Activated CD8-positive, alpha-beta memory T cell treated with anti-CD3 and anti-CD28 coated beads for 1 hour (primary cell): ENCODE measurements at places on chromosomes 11 and 22.

DNA sequence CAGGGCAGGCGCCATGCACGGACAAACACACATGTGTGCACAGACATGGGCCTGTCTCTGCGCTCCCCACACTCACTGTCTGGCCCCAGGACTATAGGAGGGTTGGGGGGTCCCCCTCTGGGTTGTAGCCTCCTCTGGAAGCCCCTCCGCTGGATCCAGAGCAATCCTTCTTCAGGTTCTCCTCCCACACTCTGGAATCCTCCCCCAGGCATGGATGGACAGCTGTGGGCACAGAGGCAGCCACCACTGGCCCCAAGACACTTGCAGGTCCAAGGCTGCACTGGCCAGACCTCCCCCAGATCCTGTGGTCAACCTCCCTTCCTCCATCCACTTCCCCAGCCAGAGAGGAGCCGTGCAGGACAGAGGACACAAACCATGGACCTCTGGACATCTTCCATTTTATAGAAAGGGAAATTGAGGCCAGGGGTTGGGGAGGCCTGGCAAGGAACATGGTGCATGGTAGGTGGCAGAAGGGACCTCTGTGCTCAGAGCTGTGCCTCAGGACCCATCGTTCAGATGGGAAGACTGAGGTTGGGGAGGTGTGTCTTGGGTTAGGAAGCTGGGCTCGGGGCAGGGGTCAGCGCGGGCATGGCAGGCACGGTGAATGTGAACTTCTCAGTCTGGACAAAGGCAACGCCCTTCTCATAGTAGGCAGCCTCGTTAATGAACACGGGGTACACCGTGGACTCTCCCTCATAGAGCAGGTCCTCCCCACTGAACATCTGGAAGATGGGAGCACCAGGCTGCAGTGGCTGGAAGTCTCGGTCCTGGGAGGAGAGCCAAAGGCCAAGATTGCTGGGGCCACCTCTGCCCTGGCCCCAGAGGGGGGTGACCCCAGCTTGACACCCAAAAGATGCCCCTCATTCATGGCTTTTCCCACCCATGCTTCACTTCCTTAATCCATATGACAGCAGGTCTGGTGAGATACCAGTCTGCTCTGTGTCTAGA lies 2.9 kb upstream of the TBX10 start:
- DNase-seq: no peak

DNA sequence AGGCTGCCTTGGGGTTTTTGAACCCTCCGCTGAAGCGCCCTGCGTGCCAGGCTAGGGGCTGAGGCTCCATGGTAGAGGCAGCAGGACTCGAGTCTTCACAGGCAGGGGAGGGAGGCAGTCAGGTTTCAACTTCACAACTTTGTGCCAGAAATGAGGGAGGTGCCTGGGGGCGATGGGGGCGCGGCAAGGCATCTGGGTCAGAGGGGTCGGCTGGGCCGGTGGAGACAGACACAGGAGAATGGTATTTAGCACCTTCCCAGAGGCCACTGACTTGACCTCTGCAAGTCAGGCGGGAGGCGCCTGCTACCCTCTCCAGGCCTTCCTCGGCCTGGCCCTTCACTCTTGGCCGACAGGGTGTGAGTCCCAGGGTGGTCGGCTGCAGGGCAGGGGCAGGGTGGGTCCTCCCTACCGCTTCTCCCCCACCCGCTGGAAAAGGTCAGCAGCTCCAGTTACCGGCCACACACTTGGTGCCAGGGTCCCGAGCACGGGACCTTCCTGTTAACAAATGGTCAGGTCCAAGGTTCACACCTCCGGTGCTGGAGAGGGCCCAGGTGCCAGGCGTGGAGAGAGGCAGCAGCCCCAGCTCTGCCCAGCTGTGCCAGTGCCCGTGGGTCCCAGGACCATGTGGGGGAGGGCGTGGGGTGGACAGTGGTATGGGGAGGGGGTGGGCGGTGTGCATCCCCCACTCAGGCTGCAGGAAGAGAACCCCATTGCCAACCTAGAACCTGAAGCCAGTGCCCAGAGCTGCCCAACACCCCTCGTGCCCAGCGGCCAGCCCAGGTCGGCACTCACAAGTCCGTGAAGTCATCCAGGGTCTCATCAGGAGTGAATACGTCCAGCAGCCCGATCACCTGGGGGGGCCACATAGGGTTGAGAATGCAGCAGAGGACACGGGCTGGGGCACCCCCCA lies 3.8 kb downstream of the MAPK12 start:
- no peak for DNase-seq

DNA sequence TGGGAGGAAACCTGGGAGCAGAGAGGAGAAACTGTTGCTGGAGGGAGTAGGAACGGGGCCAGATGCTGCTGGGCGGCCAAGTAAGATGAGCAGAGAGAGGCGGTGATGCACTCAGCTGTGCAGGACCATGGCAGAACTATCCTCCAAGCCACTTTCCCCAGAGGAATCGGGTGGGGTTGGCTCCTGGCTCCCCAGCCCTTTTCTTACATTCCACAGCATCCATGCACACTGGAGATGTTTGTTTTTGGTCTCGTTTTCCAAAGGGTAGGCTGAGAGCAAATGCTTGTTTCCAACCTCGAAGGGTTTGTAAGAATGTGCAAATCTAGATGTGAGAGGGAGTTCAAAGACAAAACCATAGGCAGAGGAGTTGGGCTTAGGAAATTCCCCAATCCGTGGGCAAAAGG lies 73.2 kb downstream of the DBX1 start:
- no peak for DNase-seq

- no peak for DNase-seq
These were observed 37.9 kb upstream of the ARHGAP20 start for GRCh38 chr11:110750100-110750499.

GRCh38 chr11:7525424-7525823 lies 11.6 kb downstream of the PPFIBP2 start:
- DNase-seq: no peak

- DNase-seq: no peak
These were observed 4.3 kb upstream of the OR51V1 start for GRCh38 chr11:5204787-5205186.

- no peak for DNase-seq
These were observed 6.0 kb upstream of the XKR3 start for GRCh38 chr22:16831257-16831656.

DNA sequence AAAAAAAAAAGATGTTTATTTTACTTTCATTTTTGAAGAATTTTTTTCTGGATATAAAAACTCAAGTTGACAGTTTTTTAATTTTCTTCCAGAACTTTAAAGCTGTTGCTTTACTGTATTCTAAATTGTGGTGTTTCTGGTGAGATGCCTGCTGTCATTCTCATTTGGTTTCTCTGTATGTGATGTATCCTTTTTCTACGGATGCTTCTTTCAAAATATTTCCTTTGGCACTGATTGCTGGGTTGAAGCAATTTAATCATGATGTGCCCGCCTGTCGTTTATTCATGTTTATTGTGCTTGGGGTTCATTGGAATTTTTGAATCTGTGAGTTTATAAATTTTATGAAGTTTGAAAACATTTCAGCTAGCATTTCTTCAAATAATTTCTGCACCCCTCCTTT lies 29.4 kb upstream of the CTSD start:
- DNase-seq: no peak

DNA sequence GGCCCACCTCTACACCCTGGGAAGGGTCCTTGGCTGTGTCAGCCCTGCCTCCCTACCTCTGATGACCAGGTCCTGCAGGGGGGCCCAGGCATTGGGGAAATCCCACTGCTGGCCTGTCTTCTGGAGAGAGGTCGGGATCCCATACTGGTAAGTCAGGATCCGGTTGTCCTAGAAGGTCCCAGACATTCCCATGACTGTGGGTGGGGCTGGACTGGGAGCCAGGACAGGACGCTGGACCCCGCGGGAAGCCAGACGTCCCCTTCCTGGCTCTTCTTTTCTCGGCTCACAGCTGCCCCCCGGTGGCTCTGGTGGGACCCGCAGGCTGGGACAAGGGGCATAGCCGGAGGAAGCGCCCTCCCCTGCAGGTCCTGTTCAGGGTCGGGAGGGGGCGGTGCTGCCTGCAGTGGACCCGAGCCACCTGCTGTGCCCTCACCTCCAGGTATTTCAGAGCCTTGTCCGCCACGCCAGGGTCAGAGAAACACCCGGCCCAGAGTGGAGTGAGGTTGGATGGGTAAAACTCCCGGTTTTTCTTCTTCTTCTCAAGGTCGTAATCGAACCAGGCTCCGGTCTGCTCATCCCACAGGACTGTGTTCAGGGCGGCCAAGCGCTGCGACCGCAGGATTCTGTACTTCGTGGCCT lies 20.0 kb downstream of the TREH start:
- peak; percentile 83 for DNase-seq

DNA sequence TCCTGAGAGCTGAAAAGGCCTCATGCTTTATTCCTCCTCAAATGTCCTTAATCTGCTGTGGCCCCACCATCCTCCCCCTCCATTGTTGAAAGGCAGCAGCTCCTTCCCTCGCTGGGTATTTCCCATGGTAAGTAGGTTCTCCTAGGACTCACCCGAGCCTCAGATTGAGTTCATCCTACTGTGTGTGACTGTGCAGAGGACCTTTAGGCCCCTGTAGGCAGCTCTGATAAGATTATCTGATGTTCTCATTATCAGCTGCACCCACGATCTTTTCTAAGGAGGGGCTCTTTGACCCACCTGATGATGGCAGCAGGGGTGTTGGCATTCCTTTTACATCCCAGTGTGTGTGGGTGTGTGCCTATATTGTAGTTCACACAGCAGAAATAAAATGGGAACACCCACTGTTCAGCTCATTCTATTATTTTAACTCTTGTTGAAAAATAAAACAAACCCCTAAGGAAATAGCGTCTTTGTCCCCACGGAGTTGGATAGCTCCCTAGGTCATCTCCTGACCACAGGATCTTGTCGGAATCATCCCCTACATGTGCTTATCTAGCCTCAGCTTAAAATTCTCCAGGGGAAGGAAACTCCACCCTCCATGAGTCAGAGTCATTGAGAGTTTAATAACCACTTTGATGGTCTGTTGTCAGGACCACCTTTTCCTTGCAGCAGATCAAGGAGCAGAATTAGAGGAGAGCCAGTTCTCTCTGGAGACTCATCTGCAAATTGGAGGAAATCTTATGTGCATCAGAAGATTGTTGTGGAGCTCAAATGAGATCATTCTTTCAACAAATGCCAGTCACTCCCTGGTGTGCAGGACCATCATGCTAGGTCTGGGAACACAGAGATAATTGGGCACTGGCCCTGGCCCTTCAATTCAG lies 19.3 kb downstream of the ENDOD1 start:
- DNase-seq: no peak

DNA sequence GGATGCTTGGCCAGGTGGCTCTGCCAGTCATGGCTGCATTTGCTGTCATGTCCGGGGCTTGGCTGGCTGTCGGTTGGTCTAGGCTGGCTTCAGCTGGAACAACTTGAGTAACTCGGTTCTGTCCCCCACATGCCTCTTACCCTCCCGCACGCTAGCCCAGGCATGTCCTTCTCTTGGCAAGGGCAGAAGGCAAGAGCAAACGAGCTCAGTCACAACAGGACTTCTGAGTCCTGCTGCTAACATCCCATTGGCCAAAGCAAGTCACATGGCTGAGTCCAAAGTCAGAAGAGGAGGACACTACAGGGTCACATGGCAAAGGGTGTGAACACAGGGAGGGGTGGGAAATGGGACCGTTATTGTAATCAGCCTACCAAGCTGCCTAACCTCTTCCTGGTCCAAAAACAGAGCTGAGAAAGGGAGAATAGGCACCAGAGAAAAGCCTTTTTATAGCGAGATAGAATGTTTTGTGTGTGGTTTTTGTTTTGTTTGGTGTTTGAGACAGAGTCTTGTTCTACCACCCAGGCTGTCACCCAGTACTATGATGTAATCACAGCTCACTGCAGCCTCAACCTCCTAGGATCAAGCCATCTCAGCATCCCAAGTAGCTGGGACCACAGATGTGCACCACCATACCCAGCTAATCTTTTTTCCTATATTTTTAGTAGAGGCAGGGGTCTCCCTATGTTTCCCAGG lies 81.9 kb downstream of the MN1 start:
- DNase-seq: no peak

GRCh38 chr11:88520391-88520790 lies 182.9 kb upstream of the CTSC start:
- no peak for DNase-seq

- no peak for DNase-seq
These were observed 3.2 kb downstream of the TIMP3 start for GRCh38 chr22:32804531-32805360.

GRCh38 chr11:11856638-11857037 lies 14.9 kb downstream of the USP47 start:
- DNase-seq: no peak

DNA sequence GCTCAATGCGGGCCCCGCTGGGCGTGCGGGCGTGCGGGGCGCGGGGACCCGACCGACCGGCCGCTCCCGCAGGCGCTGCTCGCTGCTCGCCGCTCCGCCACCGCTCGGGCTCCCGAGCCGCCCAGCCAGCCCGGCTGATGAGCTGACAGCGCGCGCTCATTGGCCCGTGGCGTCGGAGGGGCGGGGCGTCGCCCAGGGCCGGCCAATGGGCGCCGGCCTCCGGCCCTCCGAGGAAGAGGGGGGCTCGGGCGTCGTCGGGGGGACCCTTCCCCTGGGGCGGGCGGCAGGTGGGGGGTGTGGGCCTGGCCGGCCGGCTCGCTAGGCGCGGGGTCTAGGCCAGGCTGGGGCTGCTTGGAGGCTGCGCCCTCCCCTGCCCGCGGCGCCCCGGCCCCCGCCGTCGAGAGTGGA lies at the start of gene SCUBE1:
Gene SCUBE1, minus strand, starts transcription at position 111 of the 408 bp plus-strand sequence. CDS start 111 bp downstream, outside the sequence.
- DNase-seq: peak; percentile 28

GRCh38 chr11:125980436-125980835 lies 34.6 kb downstream of the VSIG10L2 start:
- no peak for DNase-seq

DNA sequence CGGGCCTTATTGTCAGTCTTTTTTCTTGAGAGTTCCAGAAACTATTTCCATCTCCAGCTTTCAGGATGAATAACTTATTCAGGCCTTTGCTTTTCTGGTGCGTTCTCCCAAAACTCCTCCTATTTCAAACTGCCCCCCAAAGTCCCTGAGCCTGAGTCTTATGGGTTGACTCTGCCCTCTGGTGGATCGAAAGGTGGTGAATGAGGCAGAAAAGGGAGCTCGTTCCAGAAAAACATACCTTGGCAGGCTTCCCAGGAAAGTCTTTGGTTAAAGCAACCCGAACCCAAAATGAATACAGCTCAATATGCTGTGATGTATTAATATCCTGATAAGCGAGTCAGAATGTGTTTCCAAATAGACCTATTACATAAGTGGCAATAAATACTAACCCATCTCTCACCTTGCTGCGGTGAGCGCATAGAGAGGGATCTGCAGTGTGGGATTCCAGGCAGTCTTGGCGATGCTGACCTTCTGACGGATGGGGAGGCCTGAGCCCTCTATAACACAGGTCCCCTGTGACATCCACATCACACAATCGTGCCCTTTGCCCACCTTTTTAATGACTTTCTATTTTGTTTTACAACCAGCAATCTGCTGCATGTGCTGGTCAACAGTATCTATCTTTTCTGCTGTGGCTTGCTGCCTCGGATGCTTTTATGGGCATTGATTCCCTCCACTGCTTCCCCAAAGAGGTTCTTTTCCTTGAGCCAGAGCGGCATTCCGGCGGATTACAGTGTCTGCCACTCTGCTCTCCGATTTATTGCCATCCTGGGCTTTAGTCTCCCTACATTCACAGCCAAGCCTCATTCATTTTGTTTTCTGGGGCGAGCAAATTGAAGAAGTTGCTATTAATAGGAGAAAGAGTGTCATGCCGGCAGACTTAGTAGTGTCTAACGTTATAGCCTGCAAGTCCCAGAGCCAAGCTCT lies 756.8 kb downstream of the NTM start:
- DNase-seq: no peak

- DNase-seq: no peak
These were observed 5.1 kb upstream of the SMARCB1 start for GRCh38 chr22:23781511-23782183.
